Activated CD4-positive, alpha-beta T cell treated with anti-CD3 and anti-CD28 coated beads for 24 hours (primary cell): ENCODE measurements at places on chromosomes 2 and 18.
A peak's percentile ranks its signal among the peaks of the same experiment; 100 is the strongest.

DNA sequence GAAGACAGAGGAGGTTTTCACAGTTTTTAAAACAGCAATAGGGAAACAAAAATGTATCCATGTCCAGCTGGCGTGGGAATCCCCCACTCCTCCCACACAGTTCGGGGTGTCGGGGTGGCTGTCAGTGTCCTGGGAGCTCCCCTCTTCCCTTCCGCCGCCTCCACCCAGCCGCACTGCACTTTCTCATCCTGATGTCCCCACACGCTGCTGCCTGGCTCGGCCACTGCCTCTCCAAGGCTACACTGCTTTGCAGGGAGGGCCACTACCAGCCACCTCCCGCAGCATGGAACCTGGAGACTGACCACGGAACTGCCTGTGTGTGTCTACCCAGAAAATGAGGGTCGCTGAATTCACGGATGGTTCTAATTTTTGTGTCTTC, 138.7 kb upstream of the CTDP1 start:
- no peak for DNase-seq

GRCh38 chr18:79547413-79548076, 132.1 kb upstream of the CTDP1 start:
- DNase-seq = no peak

DNA sequence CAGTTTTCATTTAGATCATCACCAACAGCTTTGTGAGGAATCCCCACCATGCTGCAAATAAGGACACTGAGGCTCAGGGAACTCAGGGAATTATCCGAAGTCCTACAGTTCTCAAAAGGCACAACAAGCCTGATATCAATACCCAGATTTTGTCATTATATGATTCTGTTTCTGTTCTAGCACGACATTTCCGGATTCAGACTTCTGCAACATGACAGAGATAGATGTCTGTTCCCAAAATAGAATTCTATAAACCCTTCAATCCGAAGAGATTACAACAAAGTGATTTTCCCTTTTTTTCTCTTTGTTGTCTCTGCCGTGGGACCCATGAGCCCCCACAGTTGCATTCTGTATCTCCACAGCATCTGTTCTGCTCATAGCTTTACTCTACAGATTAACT, 72.0 kb downstream of the DOCK10 start:
- DNase-seq = no peak

GRCh38 chr18:49014605-49015267, 64.0 kb upstream of the SMAD7 start:
- DNase-seq = no peak

GRCh38 chr2:195830968-195831950, 174.2 kb downstream of the SLC39A10 start:
- no peak for DNase-seq

- DNase-seq = no peak
Observed at GRCh38 chr2:27078267-27079194, at the start of gene EMILIN1. EMILIN1 (plus strand) TSS chr2:27078615; CDS start chr2:27079066, 451 bp downstream.

DNA sequence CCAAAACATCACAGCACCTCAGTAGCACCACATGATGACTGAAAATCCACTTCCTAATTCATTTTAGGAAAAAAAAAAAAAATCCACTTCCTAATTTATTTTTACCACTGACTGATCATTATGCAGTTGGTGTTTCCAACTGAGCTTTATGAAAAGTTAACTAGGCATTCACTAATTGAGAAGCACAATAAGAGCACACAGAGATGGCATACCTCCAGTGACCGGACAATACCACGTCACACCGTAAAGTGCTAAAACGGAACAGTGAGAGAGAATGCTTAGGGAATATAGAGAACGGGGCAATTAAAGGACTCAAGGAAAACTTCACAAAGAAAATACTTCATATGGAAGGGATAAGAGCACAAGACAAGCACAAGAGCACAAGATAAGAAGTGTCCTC, 212.5 kb downstream of the NBAS start:
- DNase-seq = no peak

GRCh38 chr2:182836451-182836850, 30.0 kb downstream of the FRZB start:
- no peak for DNase-seq

DNA sequence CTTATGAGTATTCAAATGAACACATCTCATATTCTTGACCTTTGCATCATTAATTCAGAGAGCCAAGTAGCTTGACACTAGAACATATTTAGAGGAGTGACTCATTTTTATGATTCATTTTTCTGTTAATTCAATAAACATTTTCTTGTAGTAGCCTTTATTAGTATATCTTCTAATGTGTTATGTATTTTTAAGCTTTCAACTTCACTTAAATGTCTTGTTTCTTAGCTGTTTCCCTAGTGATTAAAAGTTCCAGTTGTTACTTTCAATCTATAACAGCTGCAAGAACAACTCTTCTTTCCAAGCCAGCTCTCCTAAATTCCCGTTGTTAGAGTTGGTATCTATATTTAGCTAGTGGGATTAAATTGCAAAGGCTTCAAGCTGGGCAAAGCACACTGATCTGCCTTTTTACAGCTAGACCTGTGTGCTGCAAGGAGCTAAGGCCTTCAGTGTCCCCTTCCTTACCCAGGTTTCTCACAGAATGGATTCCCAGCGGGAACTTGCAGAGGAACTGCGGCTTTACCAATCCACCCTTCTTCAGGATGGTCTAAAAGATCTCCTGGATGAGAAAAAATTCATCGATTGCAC, at the start of gene KLHL41:
TSS of gene KLHL41 (plus strand) at position 405 of the 588 bp plus-strand sequence. CDS start at position 482, 77 bp downstream.
- DNase-seq = no peak

DNA sequence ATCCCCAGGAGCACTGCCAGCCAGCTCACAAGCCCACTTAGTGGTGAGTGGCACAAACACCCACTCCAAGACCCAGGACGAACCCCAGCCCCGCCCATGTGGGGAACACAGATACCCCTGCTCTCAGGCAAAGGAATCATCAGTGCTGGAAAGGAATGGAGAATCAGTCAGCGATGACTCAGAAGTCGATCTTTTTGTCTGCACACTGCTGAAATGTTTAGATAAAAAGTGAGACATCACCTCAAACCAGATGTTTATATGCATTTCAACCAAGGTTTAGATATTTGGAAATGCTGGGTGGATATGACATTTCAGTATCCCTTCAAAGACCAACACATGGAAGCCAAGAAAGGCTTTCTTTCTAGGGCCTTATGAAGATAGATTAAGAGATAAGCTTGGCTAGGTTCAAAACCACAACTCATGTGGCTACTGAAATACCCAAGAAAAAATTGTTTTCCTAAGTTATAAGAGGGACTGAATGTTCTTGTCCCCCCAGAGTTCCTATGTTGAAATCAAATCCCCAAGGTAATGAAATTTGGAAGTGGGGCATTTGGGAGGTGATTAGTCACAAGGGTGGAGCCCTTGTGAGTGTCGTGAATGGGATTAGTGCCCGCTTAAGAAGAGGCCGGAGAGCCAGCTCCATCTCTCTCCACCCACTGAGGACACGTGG, 43.7 kb downstream of the POU3F3 start:
- DNase-seq = no peak

GRCh38 chr18:77339093-77339492, 89.4 kb downstream of the GALR1 start:
- DNase-seq = no peak

DNA sequence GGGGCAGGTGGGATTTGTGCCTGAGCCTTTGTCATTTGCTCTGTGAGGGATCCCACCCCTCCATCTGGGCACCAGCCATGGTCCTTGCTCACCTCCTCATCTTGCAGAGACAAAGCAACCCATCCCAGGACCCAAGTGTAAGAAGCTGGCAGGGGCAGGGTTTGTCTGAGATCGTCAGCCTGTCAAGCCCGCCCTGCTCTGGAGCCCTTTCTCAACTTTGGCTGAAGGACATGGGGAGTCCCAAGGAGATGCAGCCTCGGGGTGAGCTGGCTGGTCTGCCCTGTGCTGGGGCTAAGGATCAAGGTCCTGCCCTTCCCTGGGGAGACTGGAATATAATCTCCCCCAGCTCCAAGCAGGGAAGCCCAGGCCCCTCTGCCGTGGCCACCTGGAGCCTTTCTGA, 86.0 kb downstream of the CAPN13 start:
- DNase-seq = no peak

DNA sequence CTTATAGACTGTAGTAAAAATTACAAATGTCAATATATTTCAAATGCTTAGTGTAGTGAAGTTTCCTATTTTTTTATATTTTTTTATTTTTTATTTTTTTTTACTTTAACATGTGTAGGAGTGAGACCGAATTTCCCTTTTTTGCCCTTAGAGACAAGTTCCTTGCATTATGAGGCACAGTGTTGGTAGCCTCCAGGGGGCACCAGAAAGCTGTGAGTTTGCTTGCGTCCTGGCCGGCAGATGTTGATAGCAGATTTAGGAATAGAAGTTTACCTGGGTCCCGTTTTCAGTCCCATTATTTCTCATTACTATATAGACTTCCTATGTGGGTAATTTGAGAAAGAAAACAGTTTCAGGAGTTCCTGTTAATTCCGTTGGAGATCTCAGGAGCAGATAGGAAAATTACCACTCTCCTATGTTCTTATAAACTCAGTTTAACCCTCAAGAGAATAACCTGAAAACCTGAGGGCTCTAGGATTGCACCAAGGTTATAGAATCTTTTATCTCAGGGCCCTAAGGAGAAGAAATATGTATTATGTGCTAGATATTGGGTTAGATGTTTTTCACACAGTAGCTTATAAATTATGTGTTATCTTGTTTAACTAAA, 157.5 kb upstream of the SESTD1 start:
- peak; percentile 21 for DNase-seq

- no peak for DNase-seq
Observed at GRCh38 chr18:73920033-73920432, 227.6 kb downstream of the FBXO15 start.

- DNase-seq = no peak
Observed at GRCh38 chr2:95342556-95343320, 45.6 kb downstream of the KCNIP3 start.

DNA sequence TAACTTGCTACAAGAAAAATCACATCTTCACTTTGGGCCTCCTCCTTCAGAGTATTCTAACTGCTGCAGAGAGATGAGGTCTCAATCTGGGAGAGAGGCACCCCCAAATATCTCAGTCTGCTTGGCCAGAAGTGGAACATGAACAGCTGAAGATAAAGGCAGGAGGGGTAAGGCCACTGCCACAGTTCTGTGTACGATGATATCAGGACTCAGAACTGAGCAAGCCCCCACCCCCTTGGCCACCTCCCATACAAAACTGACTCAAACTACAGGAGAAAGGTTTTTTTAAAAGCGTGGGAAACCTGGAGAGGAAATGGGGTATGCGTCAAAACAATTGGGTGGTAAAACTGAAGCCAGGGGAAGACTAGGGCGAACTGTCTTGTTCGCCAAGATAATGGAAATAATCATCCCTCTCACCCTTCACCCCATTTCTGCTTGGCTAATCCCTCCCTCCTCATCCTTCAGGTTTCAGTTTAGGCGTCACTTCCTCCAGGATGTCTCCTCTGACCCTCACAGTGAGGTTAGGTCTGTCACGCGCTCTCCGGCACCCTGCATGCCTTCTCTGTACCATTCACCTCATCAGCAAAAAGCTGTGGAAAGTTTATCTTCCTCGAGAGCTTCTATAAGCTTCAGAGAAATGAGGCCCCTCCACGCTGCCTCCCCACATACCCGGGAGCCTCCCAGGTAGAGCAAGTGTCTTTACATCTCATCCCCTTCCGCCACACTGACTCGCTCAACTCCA, 64.4 kb downstream of the SFXN5 start:
- no peak for DNase-seq

GRCh38 chr2:65686928-65687521, 254.6 kb upstream of the SPRED2 start:
- DNase-seq = no peak

DNA sequence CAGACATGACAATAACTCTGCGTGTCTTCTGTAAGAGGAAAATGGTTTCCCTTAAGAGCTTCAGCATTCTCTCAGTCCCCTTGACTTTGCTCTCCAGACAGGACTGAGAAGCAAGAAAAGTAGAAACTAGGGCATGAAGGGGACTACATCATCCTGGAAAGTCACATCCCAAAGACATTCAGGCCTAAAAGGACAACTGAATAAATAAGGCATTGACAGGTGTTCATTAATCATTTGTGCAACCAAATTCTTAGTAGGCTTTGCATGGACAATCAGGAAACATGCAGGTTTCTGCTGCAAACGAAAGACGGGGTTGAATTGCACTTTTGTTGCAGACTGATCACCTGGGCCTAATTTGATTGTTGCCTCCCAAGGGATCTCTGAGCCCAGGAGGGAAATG, 1.2 kb upstream of the SGPP2 start:
- no peak for DNase-seq

- DNase-seq = no peak
Observed at GRCh38 chr2:170842785-170843184, 26.1 kb downstream of the GAD1 start.
